ENCODE measurements at places on chromosomes 5 and 9. TPM values are rescaled to one million over a fixed set of nuclear protein-coding genes. Genes with fewer than 3 reads are reported as not detected.

SLC6A18 gene
- total RNA-seq = not detected

GRCh38 chr5:169430671-169431070 lies 129.7 kb upstream of the SLIT3 start:
- DNase-seq = no peak

GRCh38 chr5:141369994-141370848 lies at the start of gene PCDHGB3:
Gene PCDHGB3 (plus strand): TSS chr5:141370242. CDS start chr5:141370395, 153 bp downstream.
- no peak for DNase-seq

DNA sequence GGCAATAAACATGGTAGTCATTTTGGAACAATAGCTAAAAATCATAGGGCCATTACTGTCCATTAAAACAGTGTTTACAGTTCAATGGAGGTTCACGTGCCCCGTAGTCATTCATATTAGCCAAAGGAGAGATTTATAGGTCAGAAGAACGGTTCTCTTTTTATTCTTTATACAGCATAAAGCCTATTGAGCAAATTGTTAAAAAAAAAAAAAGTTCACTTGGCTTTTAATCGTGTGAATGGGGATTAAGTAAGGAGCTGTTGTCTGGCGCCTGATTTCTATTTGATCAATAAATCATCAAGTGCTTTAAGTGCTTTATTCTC lies 69.1 kb upstream of the TBCA start:
- DNase-seq = no peak

GRCh38 chr5:159982421-159983173 lies 26.3 kb upstream of the TTC1 start:
- DNase-seq = no peak

DNA sequence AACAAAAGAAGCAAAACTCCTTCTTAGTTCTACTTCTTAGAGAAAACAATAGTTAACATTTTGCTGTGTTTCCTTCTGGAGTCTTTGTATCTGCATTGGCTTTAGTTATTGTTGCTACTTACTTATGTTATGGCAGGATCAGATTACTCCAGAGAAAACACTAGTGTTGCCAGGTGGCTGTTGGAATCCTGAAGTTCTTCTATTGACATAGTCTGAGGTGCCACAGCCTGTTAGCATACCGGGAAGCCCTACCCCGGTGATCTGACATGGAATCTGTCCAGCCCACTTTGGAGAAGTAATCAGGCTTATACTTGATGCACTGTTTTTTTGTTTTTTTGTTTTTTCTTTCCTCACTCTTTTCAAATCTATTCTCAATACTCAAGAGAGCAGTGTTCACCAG lies 68.5 kb upstream of the CEP78 start:
- no peak for DNase-seq

GRCh38 chr9:97918611-97919010 lies 3.7 kb downstream of the TRMO start:
- no peak for DNase-seq

GRCh38 chr9:77133011-77133410 lies 44.3 kb upstream of the VPS13A start:
- DNase-seq = no peak
